GM12891 (cell line): ENCODE measurements at places on chromosomes 7 and 10.

DNA sequence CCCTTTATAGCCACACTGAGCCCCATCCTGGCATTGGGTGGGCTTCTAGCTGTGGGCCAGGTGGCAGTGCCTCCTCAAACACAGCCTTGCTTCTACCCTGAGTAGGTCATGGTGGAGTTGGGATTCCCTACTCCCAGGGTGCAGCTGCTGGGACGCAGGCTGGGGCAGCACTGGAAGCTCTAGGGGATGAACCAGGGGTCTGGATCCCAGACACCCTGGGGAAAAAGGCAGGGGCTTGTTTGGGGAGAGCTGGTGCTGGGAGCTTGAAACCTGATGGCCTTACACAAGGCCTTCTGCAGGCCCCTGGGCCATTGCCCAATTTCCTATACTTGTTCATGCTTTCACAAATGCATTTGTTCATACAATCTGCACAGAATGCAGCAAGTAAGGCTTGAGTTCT, 103.7 kb upstream of the CTBP2 start:
- DNase-seq = no peak

DNA sequence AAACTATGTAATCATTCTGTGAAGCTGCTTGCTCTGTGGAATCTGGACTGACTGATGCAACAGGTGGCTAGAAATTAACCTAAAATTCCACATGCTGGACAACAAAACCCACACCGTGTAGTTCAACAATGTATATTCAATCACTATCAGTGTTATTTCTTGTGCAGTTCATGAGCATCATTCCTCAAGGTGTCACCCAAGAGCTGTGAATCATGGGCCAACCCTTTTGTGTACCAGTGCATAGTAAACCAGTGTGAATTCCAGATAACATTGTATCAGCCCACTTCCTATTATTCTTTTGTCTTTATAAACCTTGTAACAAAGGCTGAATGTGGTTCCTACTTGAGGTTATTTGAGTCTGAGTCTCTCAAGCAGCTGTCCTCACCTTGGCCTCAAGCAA, 905.2 kb upstream of the ZNF722 start:
- DNase-seq = no peak

GRCh38 chr10:73469579-73469978, 26.2 kb downstream of the PPP3CB start:
- DNase-seq = no peak

DNA sequence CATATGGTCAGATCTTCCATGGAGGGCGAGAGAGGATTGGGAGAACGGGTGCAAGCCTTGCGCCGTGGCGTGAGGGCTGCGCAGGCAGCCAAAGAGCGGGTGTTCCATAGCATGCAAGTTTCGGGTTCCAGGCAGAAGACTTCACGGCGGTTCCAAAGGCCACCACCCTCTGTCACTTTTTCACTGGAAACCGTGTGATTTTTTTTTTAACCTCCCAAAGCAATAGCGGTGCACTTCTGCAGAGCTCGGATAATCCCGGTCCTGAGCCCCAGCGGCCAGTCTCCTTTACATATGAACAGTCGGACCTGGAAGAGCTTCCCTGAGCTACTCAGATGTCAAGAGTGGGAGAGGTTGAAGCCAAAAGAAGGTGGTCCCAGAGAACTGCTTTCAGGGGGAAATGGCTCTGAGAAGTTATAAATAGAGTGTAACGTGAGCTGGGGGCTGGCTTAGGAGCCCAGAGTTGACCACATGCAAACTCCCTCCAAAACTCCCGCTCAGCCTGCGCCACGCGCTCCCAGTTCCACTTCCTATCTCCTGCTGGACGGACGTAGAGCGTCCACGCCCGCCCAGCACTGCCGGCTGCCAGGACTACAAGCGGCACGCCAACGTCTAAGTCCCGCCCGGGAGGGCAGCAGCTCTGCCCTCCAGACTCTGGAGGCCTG, at the start of gene MEOX2:
Gene MEOX2, minus strand, starts transcription at position 389 of the 662 bp plus-strand sequence. Its CDS starts 281 bp downstream, at position 108.
- DNase-seq = no peak

GRCh38 chr10:30929901-30930520, 101.7 kb downstream of the ZNF438 start:
- no peak for DNase-seq

- DNase-seq = no peak
Observed at GRCh38 chr10:126264102-126265018, 123.9 kb downstream of the ADAM12 start.

DNA sequence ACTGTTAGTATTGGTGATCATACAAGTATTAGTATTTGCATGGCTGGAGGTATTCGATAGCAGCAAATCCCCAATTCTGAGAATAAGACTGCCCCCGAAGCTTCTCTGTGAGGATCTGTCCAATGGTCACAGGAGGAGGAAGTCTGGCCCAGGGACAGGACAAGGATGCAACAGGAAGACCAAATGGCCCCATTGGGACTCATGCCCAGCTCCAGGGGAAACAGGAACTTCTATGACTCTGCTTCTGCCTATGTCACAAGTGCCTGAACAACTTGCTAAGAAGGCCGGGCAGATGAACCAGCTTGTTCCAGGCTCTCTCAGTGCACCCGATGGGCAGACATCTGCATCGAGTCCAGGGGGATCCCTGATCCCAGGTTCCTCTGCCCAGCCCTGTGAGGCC, 172.0 kb upstream of the GRB10 start:
- DNase-seq = no peak

- no peak for DNase-seq
Observed at GRCh38 chr10:124586142-124586541, 124.5 kb downstream of the LHPP start.

- peak; percentile 21 for DNase-seq
Observed at GRCh38 chr7:76997381-76998284, 34.5 kb downstream of the SPDYE17 start.

DNA sequence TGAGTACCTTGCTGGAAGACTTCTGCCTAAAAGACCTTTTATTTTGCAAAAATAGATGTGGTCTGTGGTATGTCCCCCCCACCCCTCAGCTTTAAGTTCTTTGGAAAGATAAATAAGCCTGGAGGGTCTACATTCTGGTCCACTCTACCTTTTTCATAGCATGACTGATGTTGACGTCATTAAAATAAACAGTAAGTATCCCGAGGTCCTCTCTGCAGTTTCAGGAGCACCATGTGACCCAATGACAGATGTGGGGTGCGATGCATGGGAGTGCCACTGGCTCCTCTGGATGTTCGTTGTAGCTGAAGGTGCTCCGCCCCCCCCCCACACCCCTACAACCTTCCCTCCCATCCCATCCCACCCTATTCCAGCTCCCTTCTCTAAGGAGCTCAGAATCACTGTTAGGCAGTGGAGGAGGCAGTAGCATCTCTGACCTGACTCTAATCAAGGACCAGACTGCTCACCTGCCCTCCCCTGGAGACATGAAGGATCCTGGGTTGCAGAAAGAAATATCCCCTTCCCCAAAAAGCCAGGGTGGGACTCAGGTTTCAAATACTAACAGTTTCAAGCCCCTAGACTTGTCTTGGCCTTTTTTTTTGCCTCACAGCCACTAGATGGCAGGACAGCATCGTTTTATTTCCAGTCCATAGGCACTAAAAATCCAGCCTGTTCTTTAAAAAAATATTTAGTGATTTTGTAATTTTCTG, 25.1 kb downstream of the CASP7 start:
- no peak for DNase-seq

- DNase-seq = no peak
Observed at GRCh38 chr7:104196161-104196560, 11.7 kb downstream of the ORC5 start.

DNA sequence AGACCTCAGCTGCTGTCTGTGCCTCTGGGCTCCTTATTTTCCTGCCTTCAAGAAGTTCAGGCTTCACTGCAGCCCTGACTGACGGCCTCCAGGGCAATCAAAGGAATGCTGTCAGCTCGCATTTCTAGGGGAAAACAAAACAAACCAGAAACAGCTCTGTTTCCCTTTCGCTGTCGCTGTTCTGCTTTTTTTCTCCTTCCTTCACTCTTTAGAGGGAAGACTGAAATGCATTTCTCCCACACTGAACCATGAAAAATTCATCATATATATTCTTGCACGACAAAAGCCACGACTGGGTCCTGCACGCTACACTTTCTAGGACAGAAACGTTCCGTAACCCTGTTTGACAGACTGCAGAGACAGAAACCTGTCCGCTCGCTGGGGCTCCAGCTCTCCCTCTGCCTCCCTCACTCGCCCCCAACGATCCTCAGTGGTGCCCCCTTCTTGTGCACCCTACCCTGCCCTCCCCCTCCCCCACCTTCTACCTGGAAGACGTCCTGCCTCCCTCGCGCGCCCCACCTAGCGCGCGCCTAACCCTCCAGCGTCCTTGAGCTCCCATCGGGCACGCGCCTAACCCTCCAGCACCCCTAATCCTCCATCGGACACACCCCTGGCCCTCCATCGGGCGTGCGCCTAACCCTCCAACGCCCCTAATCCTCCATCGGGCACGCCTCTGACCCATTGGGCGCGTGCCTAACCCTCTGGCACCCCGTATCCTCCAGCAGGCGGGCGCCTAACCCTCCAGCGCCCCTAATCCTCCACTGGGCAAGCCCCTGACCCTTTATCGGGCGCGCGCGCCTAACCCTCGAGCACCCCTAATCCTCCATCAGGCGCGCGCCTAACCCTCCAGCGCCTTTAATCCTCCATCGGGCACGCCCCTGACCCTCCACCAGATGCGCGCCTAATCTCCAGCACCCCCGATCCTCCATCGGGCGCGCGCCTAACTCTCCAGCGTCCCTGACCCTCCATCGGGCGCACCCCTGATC, 37.1 kb downstream of the SVOPL start:
- no peak for DNase-seq

- DNase-seq = no peak
Observed at GRCh38 chr7:37315772-37316715, 132.6 kb downstream of the ELMO1 start.

- DNase-seq = no peak
Observed at GRCh38 chr7:25968205-25968993, 183.6 kb upstream of the NFE2L3 start.

GRCh38 chr10:35613597-35614226, 8.6 kb downstream of the GJD4 start:
- DNase-seq = no peak

GRCh38 chr10:21524526-21525366, 736 bp downstream of the SKIDA1 start:
- DNase-seq = no peak

DNA sequence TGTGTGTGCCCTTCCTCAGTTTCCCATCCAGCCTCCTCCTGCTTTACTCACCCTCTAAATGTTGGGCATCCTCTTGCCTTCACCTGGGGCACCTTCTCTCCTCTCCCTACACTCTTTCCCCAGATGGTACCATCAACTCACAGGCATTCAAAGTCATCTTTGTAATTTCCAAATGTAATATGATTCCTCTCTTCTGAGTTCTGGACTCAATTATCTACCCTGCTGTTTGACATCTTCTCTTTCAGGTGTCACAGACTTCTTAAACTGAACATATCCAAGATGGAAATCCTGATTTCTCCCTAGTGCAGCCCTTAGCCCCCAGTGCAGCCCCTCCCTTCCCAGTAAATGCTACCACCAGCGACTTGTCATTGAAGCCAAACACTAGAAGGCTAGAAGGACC, 422.8 kb downstream of the KCNMA1 start:
- DNase-seq = no peak

DNA sequence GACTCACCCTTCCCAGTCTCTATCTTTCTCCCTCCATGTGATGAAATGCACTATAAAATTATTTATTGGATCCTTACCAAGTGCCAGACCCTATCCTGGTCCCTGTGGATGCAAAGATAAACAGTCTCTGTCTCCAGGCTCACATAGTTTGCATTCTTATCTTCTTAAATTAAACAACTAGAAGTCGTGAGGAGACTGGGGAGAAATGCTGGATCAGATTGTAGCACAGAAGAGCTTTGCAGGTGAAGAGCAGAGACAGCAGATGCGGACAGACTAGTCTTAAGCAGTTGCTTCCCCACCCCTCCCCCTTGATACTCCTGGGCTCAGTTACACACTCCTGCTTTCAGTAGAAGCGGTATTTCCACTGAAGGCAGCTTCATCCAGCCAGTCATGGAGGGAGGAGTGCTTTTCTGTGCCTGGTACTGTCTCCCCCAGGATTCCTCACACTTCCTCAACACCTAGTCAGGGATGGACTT, 20.8 kb upstream of the CDK1 start:
- no peak for DNase-seq

DNA sequence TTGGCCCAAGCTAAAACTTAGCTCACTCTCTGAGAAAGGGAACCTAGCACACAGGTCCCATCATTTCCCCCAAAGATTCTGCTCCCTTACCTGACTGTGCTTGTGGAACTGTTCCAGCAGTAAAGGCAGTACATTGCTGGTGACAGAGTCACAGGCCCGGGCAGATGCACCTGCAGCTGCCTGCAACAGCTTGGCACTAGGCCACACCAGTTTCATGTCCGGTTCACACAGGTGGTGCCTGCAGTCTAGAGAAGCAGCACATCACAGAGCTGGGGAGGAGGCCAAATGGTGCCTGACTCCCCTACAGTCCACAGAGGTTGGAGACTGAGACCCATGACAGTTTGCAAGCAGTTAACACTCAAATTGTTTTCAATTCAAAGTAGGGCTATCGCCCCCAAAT, 22.2 kb downstream of the ZDHHC16 start:
- no peak for DNase-seq

GRCh38 chr10:120098232-120098930, 205.9 kb downstream of the SEC23IP start:
- no peak for DNase-seq
